CD4-positive, alpha-beta T cell treated with Interferon alpha-2 for 1 hour (primary cell): ENCODE measurements at places on chromosomes 12 and 14.

DNA sequence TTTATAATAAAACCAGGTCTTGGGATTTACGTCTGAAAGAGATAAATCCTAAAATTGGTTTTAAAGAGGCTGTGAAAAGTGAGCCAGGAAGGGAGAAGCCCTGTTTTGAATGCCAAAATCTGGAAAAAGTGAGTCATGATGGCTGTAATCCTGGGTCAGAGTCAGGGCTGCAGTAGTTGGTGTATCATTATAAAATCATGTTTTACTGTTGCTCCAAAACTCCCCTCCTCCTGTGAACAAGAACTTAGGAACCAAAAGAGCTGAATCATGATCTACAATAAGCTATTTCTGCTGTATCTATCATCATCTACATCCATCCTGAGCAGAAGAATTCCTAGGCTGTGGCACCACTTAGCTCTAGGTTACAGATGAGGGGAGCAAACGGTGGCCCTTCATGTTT lies 79.3 kb downstream of the LMO3 start:
- DNase-seq, result no peak

DNA sequence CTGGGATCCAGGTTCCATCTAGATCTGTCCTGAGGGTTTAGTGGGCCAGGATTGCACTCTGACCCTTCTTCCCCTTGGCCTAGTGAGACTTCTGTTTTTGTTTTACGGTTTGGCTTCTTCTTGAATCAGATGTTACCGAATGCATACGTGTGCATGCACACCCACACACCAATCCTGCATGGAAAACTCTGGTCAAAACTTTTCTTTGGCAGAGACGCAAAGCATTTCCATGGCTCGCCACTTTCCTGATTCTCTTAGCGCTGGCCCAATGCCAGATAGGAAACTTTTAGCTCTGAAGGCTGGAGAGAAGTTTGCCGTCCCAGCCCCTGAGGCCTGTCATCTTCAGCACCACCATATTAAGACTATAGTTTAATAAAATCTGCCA lies 67.4 kb upstream of the ACTN1 start:
- no peak for DNase-seq

- DNase-seq, result no peak
Measured at GRCh38 chr14:69375722-69376121, 22.4 kb downstream of the ERH start.

- no peak for DNase-seq
Measured at GRCh38 chr12:116939734-116940133, 29.0 kb downstream of the FBXW8 start.

GRCh38 chr12:56987551-56988053 lies 18.7 kb downstream of the ZBTB39 start:
- peak; percentile 75 for DNase-seq

- DNase-seq, result no peak
Measured at GRCh38 chr12:4817880-4818279, 91.8 kb upstream of the KCNA1 start.

DNA sequence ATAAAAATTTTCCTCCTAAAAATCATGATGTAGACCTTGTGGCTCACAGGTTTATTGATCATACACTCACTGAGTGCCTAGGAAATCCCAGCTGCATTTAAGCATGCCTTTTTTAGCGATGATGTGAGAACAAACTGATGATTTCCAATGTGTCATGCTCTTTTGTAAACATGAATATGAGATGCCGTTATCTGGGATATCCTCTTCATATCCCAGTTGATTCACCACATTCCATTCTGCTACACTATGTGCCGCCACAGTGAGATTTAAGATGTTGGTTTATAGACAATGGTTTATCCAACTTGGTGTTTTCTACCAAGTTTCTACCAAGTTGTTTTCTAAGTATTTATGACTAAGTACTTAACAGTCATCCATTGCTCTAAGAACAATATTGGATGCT lies 5.2 kb downstream of the OR4E1 start:
- DNase-seq, result no peak

DNA sequence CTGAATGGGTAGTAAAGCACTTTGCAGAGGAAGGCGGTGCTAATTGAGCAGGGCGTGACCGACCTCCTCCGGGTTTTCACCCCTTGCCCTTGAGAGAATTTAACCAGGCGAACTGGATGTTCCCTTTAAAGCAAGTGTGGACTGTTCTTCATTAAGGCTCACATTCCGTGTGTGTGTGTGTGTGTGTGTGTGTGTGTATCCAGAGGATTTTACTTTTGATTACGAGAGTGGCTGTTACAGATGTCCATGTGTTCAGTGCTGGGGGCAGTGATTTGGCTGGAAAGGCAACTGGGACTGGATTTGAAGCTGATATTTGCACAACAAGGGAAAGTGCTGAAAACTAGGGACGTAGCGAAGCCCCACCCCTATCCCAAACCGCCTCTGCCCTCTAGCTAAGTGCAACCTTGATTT lies 2.2 kb downstream of the TMEM132C start:
- DNase-seq, result no peak

DNA sequence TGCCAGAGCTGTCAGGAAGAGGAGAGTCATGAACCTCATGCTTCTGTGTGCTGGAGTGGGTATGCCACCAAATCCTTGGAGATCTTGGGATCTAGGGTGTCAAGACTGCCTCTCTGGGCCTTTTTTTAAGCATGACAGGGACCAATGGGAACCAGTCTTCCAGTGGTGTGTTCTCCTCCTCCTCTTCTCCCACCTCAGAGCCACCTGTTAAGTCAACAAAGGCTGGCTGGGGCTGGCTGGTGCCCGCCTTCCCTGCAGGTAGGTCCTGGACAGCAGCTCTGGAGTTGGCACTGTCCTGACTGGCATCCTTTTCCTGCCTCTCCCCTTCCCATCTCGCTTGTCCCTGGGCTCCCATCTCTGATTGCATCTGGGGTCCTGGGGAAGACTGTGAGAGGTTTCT lies at the start of gene DCD:
Gene DCD (minus strand): TSS at position 101 of the 400 bp plus-strand sequence. CDS start 62 bp downstream, at position 39.
- DNase-seq, result no peak
